ENCODE measurements at places on chromosomes 5 and 9.
A peak's percentile ranks its signal among the peaks of the same experiment; 100 is the strongest.

DNA sequence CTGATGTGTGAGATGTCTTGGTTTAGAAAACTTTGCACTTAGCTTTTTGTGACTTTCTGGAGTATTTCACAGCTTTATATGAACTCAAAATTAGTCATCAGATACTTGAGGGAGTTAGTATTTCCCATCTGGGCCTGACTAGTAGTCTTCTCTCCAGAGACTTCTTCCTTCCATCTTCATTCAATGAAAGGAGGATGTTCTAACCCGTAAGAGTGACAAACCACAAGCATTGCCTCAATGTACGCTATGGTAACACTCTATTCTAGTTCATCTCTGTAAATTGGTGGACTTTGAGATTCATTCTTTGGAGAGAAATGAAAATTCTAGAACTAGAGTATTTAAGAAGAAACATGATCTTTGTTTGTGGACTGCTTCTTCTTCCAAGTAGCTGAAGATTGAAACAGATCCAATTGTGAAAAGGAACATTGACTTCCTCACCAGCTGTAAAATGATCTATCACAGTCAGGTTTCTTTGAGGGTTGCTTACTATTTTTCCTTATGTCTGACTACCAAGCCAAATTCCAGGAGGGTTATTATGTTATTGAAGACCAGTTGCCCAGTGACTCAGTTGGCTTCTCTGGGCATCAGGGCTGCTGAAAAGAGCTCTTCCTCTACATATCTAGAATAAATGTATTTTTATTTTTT, 157.6 kb downstream of the SLC12A2 start:
- DNase-seq: no peak

DNA sequence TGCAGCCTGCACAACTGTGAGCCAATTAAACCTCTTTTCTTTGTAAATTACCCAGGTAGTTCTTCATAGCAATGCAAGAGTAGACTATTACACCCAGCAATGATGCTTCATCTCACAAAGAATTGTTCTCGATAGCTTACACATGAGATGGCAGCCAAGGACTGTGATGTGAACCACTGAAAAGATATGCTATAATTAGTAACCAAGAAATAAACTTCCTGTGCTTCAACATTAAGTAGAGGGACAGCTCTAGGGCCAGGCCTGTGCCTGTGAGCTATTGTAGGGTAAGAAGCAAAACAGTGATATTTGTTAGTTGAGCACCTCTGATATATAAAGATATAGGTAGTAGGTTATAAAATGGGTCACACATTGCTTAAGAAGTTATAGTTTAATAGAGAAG, 41.8 kb upstream of the DPYSL3 start:
- DNase-seq: no peak

DNA sequence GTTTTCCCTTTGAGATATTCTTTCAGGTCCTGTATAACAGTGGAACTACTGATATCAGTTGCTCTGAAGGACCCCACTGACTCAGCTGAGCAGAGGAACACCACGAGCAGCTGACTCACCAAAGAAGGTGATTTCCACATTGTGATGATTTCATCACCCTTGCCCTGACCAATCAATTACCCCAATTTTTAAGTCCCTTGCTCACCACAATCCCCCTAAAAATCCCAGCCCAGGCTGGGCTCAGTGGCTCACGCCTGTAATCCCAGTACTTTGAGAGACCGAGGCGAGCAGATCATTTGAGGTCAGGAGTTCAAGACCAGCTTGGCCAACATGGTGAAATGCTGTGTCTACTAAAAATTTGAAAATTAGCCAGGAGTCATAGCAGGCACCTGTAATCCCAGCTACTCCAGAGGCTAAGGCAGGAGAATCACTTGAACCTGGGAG, 125.3 kb upstream of the ABCA1 start:
- DNase-seq: peak; percentile 8

- DNase-seq: no peak
Observed at GRCh38 chr5:142630927-142631539, 54.9 kb downstream of the FGF1 start.

- no peak for DNase-seq
Observed at GRCh38 chr5:95045181-95045965, 239.5 kb downstream of the MCTP1 start.

- no peak for DNase-seq
Observed at GRCh38 chr5:66615136-66615535, 18.9 kb downstream of the MAST4 start.

- DNase-seq: no peak
Observed at GRCh38 chr9:137295849-137296669, 6.0 kb downstream of the NRARP start.

DNA sequence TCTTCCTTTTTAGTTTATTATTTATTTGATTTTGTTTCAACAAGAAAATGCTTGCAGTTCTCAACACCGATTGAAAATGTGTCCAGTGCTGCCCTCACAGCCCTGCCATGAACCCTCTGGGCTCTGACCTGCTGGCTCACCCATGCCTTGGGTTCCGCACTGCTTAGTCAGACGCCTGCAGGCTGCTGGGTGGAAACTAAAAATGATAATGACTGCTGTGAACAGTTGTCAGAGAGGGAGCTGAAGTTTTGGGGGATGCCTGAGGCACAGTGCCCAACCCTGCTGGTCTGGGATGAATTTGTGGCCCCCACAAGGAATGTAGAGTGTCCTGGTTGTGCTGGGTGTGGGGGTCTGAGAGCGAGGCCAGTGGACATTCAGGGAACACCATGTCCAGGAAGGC, 22.2 kb upstream of the CFAP157 start:
- no peak for DNase-seq

DNA sequence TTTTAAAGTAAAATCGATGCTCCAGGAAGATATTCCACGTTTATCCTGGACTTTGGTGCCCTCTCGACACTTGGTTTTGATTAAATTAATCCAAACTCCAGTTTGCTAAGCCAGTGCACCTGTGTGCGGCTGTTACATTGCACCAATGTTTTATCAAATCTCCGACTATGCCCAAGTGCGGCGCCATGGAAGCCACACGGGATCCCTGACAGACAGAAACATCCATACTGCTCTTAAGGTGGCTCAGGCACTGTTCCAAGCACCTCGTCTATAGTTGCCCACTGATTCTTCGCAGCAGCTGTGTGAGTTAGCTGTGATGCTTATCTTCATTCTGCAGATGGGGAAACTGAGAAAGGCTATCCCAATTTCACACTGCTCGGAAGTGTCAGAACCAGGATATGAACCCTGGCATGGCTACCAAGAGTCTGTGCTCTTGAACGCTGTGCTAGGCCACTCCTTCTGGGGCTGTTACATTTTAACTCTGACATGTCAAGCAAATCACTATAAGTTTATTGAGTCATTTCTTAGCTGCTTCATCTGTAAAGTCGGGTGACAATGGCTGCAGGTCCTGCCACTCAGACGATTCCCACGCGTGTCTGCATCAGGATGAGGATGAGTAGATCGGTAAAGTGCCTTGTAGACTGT, 113.0 kb downstream of the ADAMTS2 start:
- no peak for DNase-seq

- DNase-seq: no peak
Observed at GRCh38 chr5:11595045-11595444, 309.2 kb downstream of the CTNND2 start.

Measured in stimulated activated CD4-positive, alpha-beta T cell treated with anti-CD3 and anti-CD28 coated beads, TNF-alpha, amount 100 ng/mL, for 4 hours (primary cell).